Eye (tissue), 1 donor: ENCODE measurements at places on chromosomes 1 and 21.

- no peak for DNase-seq
These were observed 27.9 kb downstream of the PCSK9 start for GRCh38 chr1:55067022-55067778.

GRCh38 chr21:40294345-40294744 is 427.1 kb downstream of the PCP4 start:
- no peak for DNase-seq

- DNase-seq: no peak
These were observed 87.3 kb upstream of the TLR5 start for GRCh38 chr1:223230161-223230881.

- DNase-seq: peak; percentile 58
These were observed 26.7 kb downstream of the BTG3 start for GRCh38 chr21:17585875-17586450.

- DNase-seq: no peak
These were observed 1.5 kb downstream of the ENSA start for GRCh38 chr1:150627826-150628410.

DNA sequence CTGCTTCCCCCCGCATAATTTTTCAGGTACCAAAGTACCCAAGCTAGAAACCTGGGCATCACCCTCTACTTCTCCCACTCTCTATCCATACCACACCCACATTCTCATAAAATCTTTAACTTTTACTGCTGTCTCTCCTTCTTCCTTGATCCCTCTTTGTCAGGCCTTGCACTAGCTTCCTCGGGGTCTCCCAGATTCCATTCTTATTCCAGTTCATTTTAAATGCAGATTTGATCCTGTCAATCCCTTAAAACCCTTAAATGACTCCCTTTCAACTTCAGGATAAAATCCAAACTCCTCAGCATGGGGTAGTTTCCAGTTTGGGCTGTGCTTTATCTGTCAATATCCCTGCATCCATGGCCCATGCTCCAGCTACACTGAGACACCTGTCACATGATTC is 343.5 kb downstream of the PBX1 start:
- DNase-seq: no peak

DNA sequence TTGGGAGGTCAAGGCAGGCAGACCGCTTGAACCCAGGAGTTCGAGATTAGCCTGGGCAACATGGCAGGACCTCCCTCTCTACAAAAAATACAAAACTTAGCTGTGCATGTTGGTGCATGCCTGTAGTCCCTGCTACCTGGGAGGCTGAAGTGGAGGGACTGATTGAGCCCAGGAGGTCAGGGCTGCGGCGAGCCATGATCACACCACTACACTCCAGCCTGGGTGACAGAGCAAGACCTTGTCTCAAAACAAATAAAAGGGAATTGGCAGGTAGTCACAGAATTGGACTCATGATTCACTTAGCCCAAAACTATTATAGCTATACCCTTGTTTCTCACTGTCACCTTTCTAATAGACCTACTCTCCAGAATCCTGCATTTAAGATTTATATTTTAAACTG is 5.5 kb downstream of the TADA1 start:
- DNase-seq: no peak

- no peak for DNase-seq
These were observed 305.0 kb downstream of the HLX start for GRCh38 chr1:221184131-221184794.

DNA sequence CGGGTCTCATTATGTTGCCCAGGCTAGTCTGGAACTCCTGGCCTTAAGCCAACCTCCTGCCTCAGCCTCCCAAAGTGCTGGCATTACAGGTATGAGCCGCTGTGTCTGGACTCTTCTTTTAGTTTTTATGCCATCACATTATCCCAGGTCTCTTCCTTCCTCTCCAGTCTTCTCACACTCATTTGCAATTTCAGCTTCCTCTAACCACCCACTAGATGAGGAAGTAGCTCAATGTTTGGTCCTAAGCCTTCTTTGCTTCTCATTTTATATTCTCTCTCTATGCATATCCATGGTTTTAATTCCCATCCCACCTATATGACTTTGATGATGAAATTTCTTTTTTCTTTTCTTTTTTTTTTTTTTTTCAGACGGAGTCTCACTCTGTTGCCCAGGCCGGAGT is 3.1 kb upstream of the ZBTB8A start:
- DNase-seq: no peak

DNA sequence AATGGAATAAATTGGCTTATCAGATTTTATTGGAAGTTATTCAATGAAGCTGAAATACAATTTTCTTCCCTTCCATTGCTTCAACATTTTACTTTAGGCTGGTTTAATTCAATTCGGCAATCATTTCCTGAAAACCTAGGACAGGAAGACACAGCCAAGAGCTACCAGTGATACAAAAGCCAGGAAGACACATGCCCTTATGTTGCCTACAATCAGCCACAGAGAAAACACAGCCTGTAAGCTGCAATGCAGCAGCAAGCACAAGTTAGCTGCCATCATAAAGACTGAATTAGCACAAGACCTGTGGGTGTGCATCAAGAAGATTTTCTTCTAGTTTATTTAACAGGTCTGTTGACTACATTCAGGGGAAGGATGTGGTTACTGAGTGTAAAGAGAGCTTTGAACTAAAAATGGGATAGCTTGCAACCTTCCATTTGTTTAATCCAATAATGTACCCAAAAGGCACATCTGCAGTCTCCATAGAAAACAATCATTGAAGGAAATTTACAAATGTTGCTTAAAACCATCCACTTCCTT is 193.8 kb downstream of the KCNH1 start:
- DNase-seq: no peak

DNA sequence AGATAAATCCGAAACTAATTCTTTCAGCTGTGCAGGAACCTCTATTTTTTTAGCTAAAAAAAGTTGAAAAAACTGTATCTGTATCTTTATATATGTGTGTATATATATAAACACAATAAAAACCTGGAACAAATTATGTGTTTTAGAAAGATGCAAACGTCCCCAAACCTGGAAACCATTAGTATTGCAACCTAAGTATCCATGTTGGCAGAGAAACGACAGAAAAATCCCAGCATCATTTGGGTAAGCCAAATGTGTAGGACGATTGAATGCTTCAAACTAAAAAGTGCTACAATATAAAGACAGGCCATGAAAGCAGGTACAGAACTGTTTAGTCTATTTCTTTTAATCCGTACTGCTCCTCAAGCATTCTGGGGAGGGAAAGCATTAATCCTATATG is 87.9 kb downstream of the AHCTF1 start:
- no peak for DNase-seq

- peak; percentile 50 for DNase-seq
These were observed 8.2 kb downstream of the VANGL1 start for GRCh38 chr1:115649964-115650363.

DNA sequence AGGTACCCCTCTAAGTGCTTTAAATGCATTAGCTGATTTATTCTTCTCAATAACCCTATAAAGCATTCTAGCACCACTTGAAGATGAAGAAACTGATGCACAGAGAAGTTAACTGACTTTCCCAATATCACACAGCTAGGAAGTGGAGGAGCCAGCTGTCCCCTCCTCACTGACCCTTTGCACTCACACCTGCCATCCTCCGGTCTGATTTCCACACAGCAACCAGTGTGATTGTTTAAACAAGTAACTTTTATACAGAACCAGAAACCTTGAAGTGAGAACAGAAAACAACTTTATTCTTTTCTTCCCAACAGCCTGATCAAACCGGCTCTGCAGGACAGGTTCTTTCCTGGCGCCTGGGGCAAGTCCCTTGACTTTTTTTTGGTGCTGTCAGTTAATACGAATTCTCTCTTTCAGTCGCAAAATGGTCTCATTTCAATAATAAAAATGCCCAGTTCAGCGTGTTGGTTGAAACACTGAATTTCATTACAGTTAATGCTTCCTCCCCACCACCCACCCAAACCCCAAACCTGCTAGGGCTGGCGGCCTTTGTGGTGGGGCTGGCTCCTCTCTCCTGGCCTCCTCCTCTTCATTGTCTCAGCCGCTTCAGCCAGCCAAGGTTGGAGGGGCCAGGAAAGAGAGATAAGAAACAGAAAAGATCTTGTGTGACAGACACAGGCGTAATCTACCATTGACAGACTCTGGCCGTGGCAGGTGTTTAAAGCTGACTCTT is 26.4 kb upstream of the EEIG2 start:
- no peak for DNase-seq

DNA sequence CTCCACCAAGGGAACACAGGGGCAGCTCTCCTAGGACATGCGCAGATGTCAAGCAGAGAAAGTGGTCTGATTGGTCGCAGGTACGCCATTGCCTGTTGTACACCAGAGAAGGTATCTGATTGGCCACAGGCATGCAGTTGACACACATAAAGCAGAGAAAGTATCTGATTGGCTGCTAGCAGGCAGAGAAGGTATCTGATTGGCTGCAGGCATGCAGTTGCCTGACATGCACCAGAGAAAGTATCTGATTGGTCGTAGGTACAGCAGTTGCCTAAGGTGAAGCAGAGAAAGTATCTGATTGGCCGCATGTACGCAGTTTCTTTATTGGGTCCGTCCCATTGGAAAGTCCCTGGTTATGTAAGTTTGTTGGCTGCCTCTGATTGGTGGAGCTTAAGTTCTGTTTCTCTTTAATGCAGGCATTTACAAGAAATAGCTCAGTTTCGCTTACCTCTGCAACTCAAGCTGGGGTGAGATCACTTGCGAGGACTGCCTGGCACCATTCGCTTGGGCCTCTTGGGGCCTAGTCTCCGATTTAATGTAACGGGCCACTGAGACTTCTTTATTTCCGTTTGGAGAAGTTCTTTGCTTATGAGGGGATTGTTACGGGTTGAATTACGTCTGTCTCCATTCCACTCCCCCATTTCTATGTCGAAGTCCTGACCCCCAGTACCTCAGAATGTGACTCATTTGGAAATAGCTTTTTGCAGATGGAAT is 74.2 kb downstream of the SIK1 start:
- no peak for DNase-seq
